ENCODE measurements at places on chromosomes 1 and 21. TPM values are rescaled to one million over a fixed set of nuclear protein-coding genes. Genes with fewer than 3 reads are reported as not detected.

DNA sequence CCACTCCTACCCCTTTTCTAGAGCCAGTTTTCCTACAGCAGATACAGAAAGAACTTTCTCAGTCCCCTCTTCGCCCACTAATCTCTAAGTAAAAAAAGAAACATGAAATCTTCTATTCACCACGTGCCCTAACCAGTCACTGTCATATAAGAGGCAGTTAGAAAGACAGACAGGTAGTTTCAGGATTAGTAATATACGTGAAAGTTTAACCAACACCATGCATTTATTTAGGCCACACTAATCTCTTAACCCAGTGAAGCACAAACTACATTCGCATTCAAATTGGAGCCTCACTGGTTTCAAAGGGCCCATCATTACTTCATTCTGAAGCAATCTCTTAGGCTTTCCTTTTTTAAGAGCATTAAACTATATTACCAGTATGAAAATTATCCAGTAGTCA, 10.1 kb downstream of the GPATCH2 start:
- DNase-seq = no peak
- H3K27me3 ChIP-seq = no peaks in the 10 kb centered on the region
- H3K4me3 ChIP-seq = no peak overlapping the region

- no peak for DNase-seq
- H3K36me3 ChIP-seq = no peaks in the 10 kb centered on the region
- H3K27ac ChIP-seq = peak overlapping the region; percentile 77
- peaks cover 7% of the 10 kb centered on the region for H3K4me1 ChIP-seq
- H3K27me3 ChIP-seq = no peaks in the 10 kb centered on the region
- no peak overlapping the region for H3K4me3 ChIP-seq
Observed at GRCh38 chr1:207298636-207299398, 22.7 kb upstream of the CD55 start.

DNA sequence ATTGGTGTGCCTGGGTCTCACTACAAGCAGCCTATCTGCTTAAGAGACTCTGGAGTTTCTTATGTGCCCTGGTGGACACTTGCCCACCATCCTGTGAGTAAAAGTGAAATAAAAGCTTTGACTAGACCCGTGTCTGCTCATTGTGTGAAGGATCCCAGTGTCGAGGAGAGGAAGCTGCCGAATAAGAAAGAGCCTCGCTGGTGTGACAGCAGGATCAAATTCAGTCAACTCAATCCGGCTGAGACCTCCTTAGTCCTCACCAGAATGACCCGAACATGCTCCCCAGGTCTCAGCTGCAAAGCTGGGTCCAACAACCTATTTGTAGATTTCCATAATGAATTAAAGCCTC, 14.8 kb downstream of the CD2 start:
- H3K4me1 ChIP-seq = peaks cover 9% of the 10 kb centered on the region
- no peaks in the 10 kb centered on the region for H3K36me3 ChIP-seq
- no peaks in the 10 kb centered on the region for H3K27me3 ChIP-seq
- no peak overlapping the region for H3K27ac ChIP-seq
- H3K4me3 ChIP-seq = no peak overlapping the region
- no peak for DNase-seq

Gene SDE2
- total RNA-seq = 22.3 TPM

DNA sequence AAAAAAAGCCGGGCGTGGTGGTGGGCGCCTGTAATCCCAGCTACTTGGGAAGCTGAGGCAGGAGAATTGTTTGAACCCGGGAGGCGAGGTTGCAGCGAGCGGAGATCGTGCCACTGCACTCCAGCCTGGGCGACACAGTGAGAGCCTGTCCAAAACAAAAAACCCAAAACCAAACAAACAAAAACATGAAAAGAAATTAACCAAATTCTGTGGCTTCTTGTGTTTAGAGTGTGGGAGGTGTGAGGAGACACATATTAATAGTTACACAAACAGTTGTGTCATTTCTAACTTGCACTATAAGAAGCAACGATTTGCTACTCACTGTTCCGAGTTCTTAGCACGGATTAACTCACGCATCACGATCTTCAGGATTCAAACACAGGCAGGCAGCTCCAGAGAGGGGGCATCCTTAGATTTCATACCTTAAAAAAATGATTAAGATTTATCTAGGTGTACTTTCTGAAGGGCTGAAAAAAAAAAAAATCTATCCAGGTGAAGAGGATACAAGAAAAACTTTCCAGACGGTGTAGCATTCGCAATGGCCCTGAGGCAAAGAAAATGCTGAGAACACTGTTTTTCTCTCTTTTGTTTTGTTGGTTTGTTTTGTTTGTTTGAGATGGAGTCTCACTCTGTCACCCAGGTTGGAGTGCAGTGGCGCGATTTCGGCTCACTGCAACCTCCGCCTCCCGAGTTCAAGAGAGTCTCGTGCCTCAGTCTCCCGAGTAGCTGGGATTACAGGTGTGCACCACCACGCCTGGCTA, 713 bp upstream of the HMGCL start:
- H3K27me3 ChIP-seq = no peaks in the 10 kb centered on the region
- H3K4me1 ChIP-seq = peaks cover 9% of the 10 kb centered on the region
- peak overlapping the region; percentile 97 for H3K27ac ChIP-seq
- peak; percentile 8 for DNase-seq

- H3K36me3 ChIP-seq = no peaks in the 10 kb centered on the region
- H3K27me3 ChIP-seq = no peaks in the 10 kb centered on the region
- no peak for DNase-seq
- H3K4me1 ChIP-seq = no peaks in the 10 kb centered on the region
- H3K4me3 ChIP-seq = no peak overlapping the region
- no peak overlapping the region for H3K27ac ChIP-seq
Observed at GRCh38 chr1:117284399-117285215, 73.9 kb upstream of the VTCN1 start.

Gene BRINP2
- not detected for total RNA-seq

Gene RAD54L
- 0.78 TPM for total RNA-seq

- H3K27ac ChIP-seq = no peak overlapping the region
- no peaks in the 10 kb centered on the region for H3K36me3 ChIP-seq
- no peak for DNase-seq
- no peaks in the 10 kb centered on the region for H3K27me3 ChIP-seq
Observed at GRCh38 chr1:152141971-152142584, 16.9 kb downstream of the RPTN start.

DNA sequence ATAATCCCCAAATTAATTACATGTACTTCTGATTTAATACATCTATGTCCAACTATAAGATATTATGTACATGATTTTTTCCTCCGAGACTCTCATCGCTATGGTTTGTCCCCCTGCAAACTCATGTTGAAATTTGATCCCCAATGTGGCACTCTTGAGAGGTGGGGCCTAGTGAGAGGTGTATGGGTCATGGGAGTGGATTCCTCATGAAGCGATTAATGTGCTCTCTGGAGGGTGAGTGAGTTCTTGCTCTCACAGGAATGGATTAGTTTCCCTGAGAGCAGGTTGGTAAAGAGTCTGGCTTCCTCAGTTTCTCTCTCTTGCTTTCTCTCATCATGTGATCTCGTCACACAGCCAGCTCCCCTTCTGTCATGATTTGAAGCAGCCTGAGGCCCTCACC, 16.1 kb downstream of the HSF2BP start:
- no peaks in the 10 kb centered on the region for H3K36me3 ChIP-seq
- H3K27me3 ChIP-seq = no peaks in the 10 kb centered on the region
- H3K27ac ChIP-seq = no peak overlapping the region

Gene HTR1D
- total RNA-seq = 0.51 TPM

GRCh38 chr1:209728466-209728865, 23.8 kb downstream of the HSD11B1 start:
- no peaks in the 10 kb centered on the region for H3K36me3 ChIP-seq
- H3K4me3 ChIP-seq = no peak overlapping the region
- H3K27ac ChIP-seq = no peak overlapping the region
- H3K4me1 ChIP-seq = no peaks in the 10 kb centered on the region
- DNase-seq = no peak

Gene UMODL1
- total RNA-seq = 1.9 TPM

Gene CACYBP
- 25.1 TPM for total RNA-seq

GRCh38 chr1:219422811-219423598, 189.9 kb downstream of the ZC3H11B start:
- H3K27ac ChIP-seq = no peak overlapping the region
- H3K4me3 ChIP-seq = no peak overlapping the region
- no peaks in the 10 kb centered on the region for H3K36me3 ChIP-seq
- no peaks in the 10 kb centered on the region for H3K27me3 ChIP-seq
- no peak for DNase-seq

- H3K4me3 ChIP-seq = no peak overlapping the region
- no peaks in the 10 kb centered on the region for H3K4me1 ChIP-seq
- no peaks in the 10 kb centered on the region for H3K36me3 ChIP-seq
- H3K27me3 ChIP-seq = no peaks in the 10 kb centered on the region
- H3K27ac ChIP-seq = no peak overlapping the region
Observed at GRCh38 chr1:236176337-236177336, 34.3 kb downstream of the GPR137B start.

Gene GBP4
- 13.6 TPM for total RNA-seq

DNA sequence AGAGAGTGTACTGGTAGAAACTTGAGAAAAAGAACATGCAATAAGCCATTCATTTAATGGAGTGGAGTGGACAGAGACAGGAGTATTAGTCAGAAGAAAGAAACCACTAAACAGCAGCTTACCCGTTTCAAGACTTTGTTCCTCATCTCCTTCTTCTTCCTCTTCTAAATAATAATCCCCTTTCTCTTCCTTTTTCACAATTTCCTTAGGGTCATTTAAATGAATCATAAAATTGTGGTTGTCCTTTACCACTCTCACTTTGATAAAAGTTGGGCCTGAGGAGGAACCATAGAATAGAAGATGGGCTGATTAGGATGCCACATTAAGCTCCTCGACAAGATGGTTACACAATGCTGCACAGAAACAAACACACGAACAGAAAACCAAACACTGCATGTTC, 109.6 kb downstream of the WDR3 start:
- H3K36me3 ChIP-seq = no peaks in the 10 kb centered on the region
- H3K4me1 ChIP-seq = no peaks in the 10 kb centered on the region
- no peaks in the 10 kb centered on the region for H3K27me3 ChIP-seq
- no peak for DNase-seq
- no peak overlapping the region for H3K27ac ChIP-seq

Gene GBP7
- total RNA-seq = not detected

DNA sequence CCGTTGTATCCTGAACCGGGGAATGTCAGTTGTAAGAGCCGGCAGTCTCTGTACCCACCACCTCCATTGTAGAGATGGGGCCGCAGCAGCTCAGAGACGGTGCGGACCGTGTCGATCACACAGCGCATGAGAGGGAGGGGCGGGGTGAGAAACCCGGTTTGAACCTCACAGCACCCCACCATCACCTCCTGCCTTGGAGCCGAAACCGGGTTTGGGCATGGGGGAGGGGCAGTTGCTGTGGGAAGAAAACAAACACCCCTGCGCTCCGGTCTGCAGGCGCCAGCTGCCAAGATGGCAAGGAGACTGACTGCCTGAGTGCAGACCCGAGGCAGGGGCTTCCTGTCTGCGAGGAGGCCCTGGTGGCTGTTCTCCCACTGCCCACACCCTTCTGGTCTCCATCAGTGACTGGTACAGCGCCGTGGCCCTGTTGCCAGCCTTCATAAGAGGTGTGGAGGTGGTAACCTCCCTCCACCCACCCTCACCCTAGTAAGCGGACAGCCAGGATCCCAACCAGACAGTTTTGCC, 69.2 kb upstream of the SSBP3 start:
- H3K4me1 ChIP-seq = peaks cover 15% of the 10 kb centered on the region
- no peak overlapping the region for H3K27ac ChIP-seq
- H3K27me3 ChIP-seq = peaks cover 17% of the 10 kb centered on the region
- no peak overlapping the region for H3K4me3 ChIP-seq

DNA sequence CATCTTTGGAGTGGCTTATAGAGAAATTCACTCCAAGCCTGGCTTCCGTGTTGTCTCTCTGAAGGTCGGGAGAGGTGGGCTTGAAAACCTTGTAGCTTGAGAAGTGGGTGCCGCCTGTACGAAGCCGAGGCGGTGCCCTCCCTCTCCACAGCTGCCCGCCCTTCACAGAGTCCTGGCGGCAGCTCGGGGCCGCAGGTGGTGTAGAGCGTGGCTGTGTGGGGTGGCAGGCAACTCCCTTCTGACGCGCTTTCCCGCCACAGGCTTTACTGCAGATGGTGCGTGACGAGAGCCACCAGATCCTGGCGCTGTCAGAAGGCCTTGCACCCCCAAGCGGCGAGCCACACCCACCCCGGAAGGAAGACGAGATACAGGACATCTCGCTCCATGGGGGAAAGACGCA, 33.1 kb upstream of the DIP2A start:
- no peak overlapping the region for H3K4me3 ChIP-seq
- H3K27ac ChIP-seq = peak overlapping the region; percentile 75
- no peak for DNase-seq
- no peaks in the 10 kb centered on the region for H3K27me3 ChIP-seq

GRCh38 chr1:221458447-221459156, 283.3 kb downstream of the DUSP10 start:
- no peak overlapping the region for H3K27ac ChIP-seq
- DNase-seq = no peak
- no peaks in the 10 kb centered on the region for H3K27me3 ChIP-seq
- H3K4me1 ChIP-seq = peaks cover 4% of the 10 kb centered on the region
- no peak overlapping the region for H3K4me3 ChIP-seq
- H3K36me3 ChIP-seq = no peaks in the 10 kb centered on the region

DNA sequence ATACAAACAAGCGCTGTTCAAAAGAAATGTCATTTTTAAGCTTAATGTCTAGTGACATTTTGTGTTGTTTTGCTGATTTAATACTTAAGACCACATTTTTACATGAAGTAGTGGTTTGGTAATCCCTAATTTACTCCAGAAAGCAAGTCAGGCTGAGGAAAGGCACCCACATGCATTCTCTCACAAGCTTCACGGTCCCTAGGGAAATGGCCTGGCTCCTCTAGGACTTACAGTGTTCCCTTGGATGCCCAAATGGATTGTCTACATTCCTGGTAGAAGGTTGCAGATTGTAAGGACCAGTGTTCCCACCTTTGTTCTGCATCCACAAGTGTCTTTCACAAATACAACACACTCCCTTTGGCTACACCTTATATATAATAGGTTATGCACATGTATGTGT, 9.5 kb downstream of the GPSM2 start:
- H3K4me1 ChIP-seq = peaks cover 12% of the 10 kb centered on the region
- H3K36me3 ChIP-seq = no peaks in the 10 kb centered on the region
- H3K27me3 ChIP-seq = no peaks in the 10 kb centered on the region

Gene CSTB
- 122 TPM for total RNA-seq

GRCh38 chr21:25916226-25916625, 181.5 kb downstream of the GABPA start:
- H3K36me3 ChIP-seq = no peaks in the 10 kb centered on the region
- no peak overlapping the region for H3K4me3 ChIP-seq
- no peaks in the 10 kb centered on the region for H3K27me3 ChIP-seq
- peak; percentile 28 for DNase-seq
- no peak overlapping the region for H3K27ac ChIP-seq
- H3K4me1 ChIP-seq = peaks cover 8% of the 10 kb centered on the region

Gene CD247
- total RNA-seq = 8.7 TPM

DNA sequence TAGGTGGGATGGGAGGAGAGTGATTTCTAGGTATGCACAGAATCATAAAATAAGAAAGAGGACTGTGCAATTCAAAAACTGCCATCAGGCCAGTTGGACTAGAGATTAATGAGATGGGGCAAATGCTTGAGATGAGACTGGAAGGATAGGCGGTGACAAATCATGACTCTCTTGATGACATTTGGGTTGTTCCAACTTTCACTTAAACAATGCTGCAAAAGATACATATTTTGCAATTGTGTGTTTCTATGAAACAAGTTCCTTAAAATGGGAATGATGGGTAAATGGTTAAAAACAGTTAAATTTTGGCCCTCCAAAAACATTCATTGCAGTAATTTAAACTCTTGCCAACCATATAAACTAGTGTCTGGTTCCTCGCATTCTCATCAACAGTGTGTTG, 55.2 kb downstream of the RNASEL start:
- no peaks in the 10 kb centered on the region for H3K36me3 ChIP-seq
- no peaks in the 10 kb centered on the region for H3K4me1 ChIP-seq
- no peaks in the 10 kb centered on the region for H3K27me3 ChIP-seq
- no peak overlapping the region for H3K4me3 ChIP-seq

All from upper lobe of left lung (tissue), 6 donors.